Activated CD4-positive, alpha-beta T cell treated with anti-CD3 and anti-CD28 coated beads, Interleukin-2, Interleukin-6, amounts not matched to agents 100 ng/mL and 50 ng/mL, durations not matched to agents 16 hours and 8 hours (primary cell): ENCODE measurements at places on chromosomes 2 and 18.

- DNase-seq, result no peak
These were observed 102.7 kb downstream of the DYNC1I2 start for GRCh38 chr2:171789956-171790355.

DNA sequence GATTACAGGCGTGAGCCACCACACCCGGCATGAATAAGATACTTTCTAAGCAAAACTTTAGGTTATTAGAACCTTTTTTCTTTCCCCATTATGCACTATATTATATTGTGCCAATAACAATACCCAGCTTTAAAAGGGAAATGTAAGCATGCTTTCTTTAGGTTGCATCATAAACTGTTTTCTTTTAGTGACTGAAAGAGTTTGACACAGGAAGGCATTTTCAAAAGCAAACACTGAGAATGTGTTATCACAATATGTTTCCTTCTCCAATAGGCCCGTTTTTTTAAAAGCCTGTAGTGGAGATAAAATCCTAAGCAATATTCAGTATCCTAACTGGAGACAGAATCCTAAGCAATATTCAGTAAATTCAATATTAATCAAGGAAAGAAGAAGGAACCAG is 16.7 kb upstream of the EPB41L5 start:
- DNase-seq, result no peak

DNA sequence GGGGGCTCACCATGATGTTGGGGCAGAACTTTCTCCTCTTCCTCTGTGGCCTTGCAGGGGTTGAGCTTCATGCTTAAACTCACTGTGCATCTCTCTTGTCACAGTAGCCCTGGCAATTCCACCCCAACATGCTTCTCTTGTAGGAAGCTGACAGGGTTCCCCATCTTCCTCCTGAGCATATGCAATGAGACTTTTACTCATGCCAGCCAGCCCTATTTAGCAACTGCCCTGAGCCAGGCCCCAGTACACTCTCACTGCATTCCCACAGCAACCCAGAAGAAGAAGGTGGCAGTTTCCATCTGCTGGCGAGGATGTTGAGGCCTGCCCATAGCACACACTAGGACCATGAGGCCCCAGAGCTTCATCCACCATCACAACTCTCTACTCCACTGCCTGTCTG is 72.2 kb upstream of the TEX51 start:
- no peak for DNase-seq

GRCh38 chr2:150097901-150098531 is 389.5 kb downstream of the RND3 start:
- DNase-seq, result no peak

DNA sequence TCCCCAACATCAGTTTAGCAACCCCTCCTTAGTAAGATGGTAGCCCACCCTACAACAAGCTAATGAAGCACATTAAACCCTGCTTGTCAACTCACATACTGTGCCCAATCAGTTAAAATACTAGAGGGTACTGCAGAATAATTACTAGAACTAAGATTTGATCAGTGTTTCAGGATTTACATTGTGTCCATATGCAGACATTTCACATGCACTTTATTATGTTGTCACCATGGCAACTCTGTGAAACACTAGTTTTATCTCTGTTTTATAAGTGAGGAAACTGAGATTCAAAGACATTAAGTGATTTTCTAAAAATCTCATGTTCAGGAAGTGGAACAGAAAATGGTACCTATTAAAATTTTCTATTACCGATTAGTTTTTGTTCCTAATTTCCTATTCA is 61.7 kb downstream of the CYBRD1 start:
- no peak for DNase-seq

DNA sequence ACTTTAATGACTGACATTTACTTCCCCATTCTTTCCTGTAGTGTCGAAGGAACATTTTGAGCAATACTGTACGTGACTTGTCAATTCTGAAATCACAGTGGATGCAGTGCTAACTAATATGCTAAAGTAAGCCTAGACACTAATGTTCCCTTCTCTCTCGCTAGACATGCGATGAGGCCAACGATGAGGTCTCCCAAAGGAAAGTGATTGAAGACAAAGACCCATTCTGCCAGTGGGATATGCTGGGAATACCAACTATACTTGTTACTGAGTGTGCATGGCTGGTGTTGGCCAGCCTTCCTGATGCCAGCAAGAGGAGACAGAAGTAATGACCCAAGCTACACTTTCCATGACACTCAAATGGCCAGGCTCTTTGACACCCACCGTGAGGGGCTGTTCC is 2.5 kb upstream of the SERPINE2 start:
- no peak for DNase-seq

GRCh38 chr2:32291746-32292145 is 14.0 kb downstream of the YIPF4 start:
- DNase-seq, result no peak

DNA sequence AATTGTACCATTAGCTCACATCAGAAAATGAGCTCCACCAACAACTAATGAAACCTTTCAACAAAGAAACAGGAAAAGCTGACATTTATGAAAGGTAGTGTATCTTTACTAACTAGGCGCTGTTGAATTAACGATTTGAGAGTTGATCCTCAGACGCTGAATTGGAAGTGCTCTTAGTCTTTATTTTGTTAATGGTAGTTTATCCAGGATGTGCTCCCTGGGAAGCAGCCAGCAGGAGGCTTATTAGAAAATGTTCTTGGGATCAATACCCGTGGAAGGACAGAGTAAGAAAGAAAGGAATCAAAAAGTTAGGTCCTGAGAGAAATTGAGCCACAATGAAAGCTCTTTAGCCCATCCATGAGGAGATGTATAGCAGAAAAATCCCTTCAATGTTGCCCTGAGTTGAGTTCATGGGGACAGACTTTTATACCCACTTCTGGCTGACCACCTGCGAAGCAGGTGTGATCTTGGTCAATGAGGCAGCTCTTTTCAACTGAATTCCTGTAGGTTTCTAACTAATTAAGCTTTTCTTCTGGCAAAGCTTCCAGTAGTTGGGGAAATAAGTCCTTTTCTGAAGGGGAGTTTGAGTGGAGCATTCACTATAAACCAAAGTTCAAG is 492.6 kb upstream of the REG3G start:
- no peak for DNase-seq

- DNase-seq, result no peak
These were observed 104.6 kb upstream of the COL3A1 start for GRCh38 chr2:188869550-188869949.

DNA sequence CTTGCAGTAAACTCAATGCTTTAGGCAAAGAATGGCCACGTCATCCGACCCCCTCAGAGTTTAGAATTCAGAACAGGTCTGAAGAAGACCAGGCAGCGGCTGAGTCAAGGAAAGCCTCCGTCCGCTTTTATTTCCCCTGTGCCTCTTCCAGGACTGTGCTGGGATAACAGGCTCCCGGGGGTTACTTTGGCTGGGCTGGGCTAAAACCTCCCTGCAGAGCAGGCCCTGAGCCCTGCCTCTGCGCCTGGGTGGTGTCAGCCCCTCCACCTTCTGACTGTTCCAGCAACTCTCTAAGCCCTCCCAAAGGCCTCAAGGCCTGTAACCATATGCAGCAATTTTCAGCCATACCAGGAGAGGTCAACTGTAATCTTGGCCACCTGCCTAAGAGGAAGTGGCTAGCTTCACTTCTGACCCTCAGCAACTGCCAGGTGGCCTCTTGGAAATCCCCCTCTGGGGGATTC is 166.5 kb downstream of the RPIA start:
- DNase-seq, result no peak

- DNase-seq, result no peak
These were observed 222.4 kb downstream of the EXOC6B start for GRCh38 chr2:72603481-72603880.

- DNase-seq, result no peak
These were observed 148.6 kb downstream of the WDR7 start for GRCh38 chr18:56799756-56800155.

GRCh38 chr2:51718881-51719280 is 686.9 kb upstream of the NRXN1 start:
- DNase-seq, result no peak

- DNase-seq, result no peak
These were observed 82.2 kb upstream of the ID2 start for GRCh38 chr2:8599421-8600242.

DNA sequence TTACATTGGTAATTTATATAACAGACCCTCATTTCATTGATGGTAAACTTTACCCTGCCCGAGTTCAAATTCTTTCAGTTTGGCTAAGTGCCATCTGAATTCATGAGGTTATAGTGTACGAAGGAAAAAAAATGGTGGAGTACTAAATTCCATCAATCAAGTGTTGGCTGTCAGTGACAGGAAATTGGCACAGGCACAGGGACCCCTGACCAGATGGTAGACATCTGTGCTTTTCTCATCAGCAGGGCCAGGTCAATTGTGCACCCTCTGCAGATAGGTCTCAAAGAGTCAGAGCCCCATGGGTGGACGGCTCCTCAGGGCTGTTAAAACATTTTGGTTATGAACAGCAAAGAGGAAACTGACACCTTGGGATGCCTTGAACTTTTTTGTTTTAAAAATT is 439.2 kb downstream of the SETBP1 start:
- DNase-seq, result no peak

DNA sequence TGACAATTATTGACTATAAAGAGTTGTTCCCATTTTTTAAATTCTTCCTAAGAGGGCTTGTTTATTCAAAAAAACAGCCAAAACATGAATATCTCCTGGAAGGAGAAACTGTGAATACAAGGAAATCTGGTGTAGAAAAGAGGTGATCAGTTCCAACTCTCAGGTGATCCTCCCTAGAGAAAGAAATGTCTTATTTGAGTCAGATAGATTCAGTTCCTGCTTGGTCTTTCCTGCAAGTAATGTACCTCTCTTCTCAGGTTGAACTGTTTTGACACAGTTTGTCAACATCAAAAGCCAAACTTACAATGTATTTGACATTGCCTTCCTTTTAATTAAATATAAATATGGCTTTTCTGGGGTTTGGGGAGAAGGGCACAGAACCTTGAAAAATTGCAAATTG is 567.4 kb downstream of the ARHGAP15 start:
- DNase-seq, result no peak

GRCh38 chr2:181008407-181008806 is 28.0 kb downstream of the UBE2E3 start:
- no peak for DNase-seq

DNA sequence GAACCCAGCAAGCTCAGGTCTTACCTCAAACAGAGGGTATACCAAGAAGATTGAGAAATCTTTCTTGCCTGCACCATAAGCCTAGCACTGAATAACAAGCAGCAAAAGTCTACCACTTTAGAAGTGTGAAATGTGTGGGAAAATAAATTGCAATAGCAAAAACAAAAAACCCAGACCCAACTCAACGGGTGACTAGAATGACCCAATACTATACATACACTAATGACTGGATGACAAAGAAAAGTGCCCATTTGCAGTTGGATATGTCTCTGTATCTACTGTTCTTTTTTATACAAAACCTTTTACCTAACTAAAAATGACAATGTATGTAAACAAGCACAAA is 950.6 kb downstream of the TRIB2 start:
- DNase-seq, result no peak

DNA sequence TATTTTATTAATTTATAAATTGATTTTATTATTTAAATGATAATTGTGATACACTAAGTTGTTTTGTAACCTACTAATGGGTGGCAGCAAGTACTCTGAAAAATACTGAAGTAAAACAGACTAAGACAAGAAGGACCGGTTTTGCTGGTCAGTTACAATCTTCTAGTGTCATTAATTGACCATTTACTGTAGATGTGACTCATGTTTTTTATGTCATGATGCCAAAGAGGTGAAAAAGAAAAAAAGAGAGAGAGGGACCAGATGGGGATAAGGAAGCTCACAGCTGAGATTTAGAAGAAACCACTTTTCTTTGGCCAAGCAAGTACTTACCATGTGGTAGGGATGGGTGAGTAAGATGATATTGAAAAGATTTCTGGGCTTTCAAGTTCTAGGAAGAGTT is 955.8 kb upstream of the LRRTM1 start:
- DNase-seq, result no peak

DNA sequence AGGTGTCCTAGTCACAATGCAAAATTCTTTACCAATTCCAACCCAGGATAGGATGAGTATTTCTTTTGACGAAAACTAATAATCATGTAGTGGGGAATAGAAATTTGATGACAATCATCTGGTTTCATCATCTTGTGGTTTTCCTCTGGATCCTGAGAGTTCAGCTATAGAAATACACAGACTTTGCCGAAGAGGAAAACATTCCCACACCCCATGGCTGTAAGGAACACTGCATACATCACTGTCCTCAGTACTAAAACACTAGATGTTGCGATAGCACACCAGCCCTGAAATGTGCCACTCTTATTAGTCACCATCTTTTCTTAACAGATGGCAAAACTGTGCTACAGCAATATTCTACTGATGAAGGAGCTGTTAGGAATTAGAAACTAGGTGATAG is 29.4 kb downstream of the CERKL start:
- DNase-seq, result no peak

DNA sequence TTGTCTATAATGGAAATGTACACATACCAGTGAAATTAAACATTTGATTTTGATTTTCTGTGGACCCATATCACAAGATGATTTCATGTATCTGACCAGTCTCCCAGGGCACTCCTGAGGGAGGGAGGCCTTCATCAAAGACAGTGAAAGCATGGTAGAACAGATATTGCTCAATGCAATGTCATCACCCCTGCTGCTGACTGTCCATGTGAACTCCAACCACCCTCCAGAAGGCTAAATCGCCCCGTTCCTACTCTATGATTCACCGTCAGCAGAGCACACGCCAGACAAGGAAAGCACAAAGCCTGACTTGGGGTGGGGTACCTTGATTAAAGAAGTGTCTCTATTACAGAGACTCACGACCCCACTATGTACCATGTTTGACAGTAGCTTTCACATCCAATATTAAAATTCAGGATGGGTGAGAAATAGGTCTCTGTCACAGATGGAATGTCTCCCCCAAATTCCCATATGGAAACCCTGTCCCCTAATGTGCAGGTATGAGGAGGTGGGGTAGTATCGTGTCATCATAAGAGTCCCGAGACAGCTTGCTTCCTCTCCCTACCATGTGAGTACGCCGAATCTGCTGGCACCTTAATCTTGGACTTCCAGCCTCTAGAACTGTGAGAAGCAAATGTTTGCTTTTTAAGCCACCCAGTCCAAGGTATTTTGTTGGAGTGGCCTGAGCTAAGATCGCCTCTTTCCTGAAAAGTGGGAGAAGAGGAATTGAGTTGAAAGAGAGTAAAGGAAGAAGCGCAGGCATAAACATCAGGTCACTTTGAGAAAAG is 42.4 kb downstream of the CYB5A start:
- no peak for DNase-seq

DNA sequence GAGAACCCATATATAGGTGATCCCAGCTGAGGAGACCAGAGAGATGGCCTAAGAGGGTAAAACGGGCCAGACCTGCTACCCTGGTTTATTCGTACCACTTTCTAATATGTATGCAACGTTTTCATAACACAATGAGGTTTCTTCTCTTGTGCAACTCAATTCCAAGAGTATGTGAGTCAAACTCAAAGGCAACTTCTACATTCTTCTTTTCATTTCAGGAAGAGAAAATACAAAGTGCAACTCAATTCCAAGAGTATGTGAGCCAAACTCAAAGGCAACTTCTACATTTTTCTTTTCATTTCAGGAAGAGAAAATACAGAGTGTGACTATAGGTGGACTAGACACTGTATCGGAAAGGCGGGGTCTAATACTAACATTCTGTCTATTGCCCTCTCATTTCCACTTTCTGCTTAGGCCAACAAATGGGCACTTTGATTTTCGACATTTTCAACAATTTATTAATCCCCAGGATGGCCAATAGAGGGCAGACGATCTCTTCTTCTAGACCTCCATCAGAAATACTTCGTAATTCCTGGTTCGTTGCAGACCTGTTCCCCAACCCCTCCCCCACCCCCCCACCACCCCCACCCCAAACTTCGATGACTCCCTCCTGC is 3.7 kb upstream of the CRIM1 start:
- DNase-seq, result peak; percentile 51
